ENCODE measurements at places on chromosomes 6 and 20.

DNA sequence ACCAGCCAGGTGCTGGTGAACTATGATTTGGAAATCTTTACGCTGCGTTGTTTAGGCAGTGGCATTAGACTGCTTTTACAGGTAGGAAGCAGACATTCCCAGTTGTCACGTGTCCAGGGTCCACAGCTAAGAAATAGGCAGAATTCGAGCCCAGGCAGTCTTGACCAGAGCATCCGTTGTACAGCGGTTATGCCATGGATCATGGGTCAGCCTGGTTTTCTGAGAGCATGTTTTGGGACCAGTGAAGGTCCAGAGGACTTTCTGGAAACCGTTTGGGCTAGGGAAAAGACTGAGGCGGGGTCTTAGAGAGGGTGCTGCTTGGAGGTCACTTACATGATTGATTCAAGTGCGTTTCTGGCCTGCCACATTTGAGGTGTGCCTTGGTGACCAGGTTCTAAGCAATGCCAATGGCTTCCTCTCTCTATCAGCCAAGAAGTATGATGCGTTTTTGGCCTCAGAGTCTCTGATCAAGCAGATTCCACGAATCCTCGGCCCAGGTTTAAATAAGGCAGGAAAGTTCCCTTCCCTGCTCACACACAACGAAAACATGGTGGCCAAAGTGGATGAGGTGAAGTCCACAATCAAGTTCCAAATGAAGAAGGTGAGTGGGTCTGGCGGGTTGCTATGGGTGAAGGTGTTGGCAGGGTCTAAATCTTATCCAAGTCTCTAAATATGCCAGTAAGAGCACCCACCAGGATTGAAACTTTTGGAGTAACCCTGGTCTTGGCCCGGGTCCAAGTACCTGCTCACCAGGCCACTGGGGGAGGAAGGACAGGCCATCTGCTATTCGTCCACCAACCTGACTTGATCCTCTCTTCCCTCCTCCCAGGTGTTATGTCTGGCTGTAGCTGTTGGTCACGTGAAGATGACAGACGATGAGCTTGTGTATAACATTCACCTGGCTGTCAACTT lies 1.8 kb downstream of the RPL10A start:
- no peak for DNase-seq

DNA sequence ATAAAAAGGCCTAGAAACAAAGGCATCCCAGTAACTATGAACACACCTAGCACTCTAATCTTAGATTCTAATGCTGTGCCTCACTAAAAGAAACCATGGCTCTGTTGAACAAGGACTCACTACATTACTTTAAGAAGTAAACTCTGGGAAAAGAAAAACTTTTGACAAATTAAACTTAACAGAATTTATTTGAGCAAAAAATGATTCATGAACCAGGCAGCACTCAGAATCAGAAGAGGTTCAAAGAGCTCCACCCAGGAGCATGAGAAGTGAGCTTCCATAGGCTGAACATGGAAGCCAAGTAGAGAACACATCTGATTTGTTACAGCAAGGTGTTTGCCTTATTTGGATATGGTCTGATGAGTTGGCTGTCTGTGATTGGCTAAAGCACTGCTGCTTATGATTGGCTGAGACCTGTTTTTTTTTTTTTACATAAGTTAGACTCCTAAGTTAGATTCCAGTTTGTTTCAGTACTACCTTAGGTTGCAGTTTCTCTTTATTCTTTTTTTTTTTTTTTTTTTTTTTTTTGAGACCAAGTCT lies 343.6 kb upstream of the SASH1 start:
- no peak for DNase-seq

- DNase-seq: peak; percentile 14
Measured at GRCh38 chr6:164554700-164555476, 754.5 kb downstream of the C6orf118 start.

DNA sequence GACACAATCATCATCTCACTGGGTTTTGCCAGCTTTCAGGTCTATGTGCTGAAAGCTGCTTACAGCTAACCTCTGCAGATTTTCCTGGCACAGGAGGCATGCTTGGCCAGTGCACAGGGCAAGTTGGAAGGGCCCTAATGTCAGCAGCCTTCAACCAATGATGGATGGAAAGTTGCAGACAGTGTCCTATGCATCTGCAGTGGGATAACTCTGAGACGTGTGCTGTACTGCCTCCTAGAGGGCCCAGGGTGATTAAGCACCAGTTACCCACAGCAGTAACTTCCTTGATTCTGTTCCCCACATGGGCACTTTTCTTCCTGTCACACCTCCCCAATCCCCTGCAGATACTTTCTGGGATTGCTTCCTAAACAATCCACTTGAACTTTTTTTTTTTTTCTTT lies 38.6 kb downstream of the OVOL2 start:
- DNase-seq: no peak

DNA sequence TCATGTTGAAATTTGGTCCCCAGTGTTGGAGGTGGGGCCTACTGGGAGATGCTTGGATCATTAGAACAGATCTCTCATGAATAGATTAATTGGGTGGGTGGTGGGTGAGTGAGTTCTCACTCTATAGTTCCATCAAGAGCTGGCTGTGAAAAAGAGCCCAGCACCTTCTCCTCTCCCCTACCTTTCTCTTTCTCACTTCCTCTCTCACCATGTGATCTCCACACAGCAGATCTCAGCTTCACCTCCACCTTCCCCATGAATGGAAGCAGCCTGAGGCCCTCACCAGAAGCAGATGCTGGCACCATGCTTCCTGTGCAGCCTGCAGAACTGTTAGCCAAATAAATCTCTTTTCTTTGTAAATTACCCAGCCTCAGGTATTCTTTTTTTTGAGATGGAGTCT lies 12.9 kb upstream of the GMNN start:
- DNase-seq: no peak
